ENCODE measurements at places on chromosomes 3 and 15.

DNA sequence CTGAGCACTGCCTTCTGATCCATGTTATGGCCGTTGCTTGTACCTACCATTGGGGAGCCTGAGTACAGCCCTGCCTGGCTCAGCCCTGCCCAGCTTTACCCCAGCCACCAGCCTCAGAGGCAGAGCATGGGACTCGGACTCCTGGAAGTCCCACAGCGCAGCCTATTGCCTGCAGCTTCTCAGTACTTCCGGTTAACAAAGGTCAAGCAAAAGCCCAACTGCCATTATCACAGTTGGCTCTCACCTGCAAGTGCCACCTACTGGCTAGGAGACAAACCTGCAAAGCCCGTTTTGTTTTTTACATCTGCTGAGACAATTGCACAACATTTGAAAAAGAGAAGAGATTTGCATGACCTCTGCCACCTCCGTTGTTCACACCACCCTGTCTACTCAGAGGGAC lies 1081.7 kb downstream of the NAALADL2 start:
- DNase-seq, result no peak

DNA sequence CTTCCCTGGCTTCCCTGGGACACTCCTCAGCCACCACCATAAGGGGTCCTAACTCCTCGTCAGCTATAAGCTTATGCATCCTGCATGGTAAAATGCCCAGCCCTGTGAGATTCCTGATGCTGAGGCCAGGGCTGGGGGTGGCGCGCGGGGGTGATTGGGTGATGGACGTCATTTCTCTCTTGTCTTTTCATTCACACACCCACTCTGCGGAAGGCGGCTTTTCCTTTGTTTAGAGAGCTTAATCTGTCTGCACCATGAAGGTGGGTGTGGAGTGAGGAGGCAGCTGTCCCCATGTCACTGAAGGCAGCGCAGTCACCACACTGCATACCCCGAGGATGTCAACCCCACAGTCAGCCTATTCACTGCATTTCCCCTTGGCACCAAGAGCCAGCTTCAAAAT lies 110.0 kb upstream of the NSMCE3 start:
- DNase-seq, result no peak

DNA sequence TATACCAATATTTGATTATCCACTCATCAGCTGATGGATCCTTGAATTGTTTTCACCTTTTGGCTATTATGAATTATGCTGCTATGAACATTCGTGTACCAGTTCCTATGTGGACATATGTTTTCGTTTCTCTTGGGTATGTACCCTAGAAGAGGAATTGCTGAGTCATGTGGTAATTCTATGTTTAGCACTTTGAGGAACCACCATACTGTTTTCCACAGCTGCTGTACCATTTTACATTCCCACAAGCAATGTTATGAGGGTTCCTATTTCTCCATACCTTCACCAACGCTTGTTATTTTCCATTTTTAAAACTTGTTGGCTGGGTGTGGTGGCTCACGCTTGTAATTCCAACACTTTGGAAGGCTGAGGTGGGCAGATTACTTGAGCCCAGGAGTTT lies 62.9 kb downstream of the RPLP1 start:
- no peak for DNase-seq

- DNase-seq, result no peak
Measured at GRCh38 chr3:80769683-80770082, 991.8 kb downstream of the GBE1 start.

DNA sequence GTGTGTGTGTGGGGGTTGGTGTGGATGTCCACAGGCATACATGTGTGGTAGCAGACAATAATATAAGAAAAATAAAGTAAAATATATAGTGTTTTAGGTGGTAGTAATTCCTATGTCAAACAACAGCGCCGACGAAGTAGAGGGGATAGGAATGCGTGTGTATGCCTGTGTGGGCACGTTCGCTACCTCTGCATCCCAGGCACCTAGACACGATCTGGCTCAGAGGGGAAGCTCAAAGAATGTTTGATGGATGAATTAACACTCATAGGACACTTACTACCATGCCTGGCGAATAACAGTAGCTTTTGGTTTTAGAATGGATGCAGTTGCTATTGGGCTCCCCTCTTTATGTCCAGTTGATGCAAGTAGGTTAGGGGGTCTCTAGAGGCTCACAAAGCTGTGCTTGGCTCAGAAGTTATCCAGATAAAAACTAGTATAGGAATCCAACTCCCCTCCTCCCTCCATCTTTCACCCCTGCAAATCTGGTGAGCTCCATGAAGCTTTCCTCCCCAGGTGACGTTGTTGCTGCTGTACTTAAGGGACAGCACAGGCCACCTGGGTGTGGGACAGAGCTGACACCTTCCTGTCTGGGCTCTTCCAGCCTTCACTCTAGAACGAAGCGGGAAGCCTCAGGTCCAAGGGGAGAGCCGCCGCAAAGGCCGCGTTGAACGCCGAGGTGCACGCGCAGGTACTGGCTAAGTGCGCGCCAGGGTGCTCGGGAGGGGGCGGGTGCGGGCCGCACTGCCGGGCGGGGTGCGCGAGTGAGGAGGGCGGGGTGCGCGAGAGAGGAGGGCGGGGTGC lies 192.6 kb upstream of the LYSMD4 start:
- DNase-seq, result peak; percentile 38

DNA sequence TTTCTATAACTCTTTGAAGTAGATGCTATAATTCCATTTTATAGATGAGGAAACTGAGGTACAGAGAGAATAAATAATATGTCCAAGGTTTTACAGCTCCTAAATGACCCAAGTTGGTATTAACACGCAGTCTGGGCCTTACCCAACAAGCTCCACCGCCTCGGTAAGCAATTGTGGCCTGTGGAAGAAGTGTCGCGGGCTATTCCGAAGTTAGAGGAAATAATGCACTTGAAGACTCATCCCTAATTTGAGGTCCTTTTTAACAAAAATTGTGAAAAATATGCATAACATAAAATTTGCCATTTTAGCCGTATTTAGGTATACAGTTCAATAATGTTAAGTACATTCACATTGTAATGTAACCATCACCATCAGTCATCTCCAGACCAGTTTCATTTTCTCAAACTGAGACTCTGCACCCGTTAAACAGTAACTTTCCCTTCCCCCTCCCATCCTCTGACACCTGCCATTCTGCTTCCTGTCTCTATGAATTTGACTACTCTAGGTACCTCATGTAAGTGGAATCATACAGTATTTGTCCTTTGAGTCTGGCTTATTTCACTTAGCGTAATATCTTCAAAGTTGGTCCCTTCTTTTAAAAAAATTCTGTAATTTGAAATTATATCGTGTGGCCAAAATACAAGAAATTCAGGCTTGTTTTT lies 18.2 kb downstream of the IDH3A start:
- DNase-seq, result no peak

GRCh38 chr3:37967260-37967881 lies 23.2 kb upstream of the VILL start:
- DNase-seq, result peak; percentile 25

GRCh38 chr3:177069514-177070329 lies 127.6 kb downstream of the TBL1XR1 start:
- DNase-seq, result no peak

GRCh38 chr3:118636841-118637240 lies 397.8 kb downstream of the IGSF11 start:
- no peak for DNase-seq

DNA sequence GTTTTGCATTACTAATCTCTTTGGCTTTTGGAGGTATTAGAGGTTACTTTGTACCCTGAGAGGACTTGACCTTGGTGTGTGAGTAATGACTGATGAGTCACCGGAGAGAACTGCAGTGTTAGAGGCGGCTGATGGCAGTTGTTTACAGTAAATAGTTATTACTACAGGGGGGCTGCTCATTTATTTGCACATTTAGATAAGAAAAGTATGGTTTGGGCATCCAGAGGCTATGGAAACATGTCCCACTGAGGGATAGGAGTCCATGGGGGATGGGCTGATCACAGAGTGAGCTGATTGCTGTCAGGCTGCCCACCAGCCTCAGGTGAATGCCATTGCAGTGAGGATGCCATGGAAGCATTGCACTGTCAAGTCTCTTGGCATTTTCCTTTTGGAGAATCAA lies 17.3 kb upstream of the STAC start:
- no peak for DNase-seq

GRCh38 chr3:52393131-52393807 lies 51.6 kb downstream of the SEMA3G start:
- DNase-seq, result no peak

DNA sequence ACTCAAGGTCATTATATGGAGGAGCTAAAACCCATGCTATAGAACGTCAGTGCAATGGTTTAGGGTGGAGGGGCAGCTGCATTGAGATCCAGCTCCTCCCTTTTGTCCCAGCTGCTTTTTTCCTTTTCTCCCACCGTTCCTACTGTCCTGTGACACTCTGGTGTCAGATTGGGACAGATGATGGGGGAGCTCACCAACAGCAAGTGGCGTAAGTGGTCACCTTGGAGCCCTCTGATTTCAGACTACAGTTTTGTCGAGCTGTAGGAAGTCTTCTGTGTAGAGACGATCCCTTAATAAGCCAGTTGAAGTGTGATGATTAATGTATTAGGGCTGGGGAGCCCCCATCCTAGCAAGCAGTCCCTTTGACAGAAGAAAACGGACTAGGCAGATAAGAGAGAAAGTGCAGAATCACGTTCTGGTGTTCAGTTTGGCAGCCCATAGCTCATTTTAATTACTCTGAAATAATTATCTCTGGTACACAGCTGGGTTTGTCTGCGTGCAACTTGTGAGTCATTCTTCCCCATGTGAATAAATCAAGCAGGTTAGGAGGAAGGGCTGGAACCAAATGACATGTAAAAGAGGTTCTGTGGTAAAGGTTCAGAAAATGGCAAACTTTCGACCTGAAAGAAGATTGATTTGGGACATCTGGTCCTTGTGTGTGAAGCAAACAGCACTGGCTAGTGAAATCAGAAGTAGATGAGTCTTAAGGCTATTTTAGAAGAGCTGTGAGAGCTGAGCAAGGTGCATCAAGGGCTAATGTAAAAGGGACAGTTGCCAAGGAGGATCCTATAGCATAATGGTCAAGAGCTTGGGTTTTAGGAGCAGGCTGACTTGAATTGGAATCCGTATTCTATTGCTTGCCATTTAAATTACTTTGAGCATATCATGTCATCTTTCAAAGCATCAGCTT lies 241.4 kb downstream of the EDEM1 start:
- peak; percentile 95 for DNase-seq

DNA sequence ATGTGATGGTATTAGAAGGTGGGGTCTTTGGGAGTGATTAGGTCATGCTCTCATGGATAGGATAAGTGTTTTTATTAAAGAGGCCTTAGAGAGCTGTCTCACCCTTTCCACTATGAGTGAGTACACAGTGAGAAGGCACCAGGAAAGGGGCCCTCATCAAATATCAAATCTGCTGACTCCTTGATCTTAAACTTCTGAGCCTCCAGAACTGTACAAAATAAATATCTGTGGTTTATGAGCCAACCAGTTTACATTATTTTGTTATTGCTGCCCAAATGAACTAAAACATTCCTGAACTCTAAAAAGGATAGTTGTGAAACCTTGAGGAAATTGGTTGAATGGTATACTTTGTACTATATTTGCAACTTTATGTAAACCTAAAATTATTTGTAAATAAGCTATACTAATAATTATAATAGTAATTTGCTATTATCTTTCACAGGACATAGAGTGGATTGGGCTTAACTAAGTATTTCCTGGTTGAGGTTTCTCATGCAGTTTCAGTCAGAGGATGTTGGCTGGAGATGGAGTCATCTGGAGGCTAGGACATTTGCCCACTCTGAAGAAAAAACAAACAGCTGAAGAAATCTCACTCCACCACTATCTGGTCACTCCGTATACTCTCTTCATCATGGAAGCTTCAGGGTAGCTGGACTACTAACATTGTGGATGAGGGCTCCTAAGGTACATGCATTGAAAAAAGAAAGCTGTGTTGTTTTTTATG lies 1068.6 kb upstream of the CADM2 start:
- no peak for DNase-seq

- no peak for DNase-seq
Measured at GRCh38 chr3:50264383-50264963, 4.5 kb upstream of the SEMA3B start.

- DNase-seq, result no peak
Measured at GRCh38 chr3:23474580-23475357, 271.6 kb downstream of the UBE2E2 start.

- DNase-seq, result no peak
Measured at GRCh38 chr3:146537603-146538002, 6.8 kb downstream of the PLSCR1 start.

GRCh38 chr3:57948781-57949242 lies 59.4 kb upstream of the FLNB start:
- no peak for DNase-seq

- no peak for DNase-seq
Measured at GRCh38 chr3:111813441-111813840, 45.6 kb upstream of the PHLDB2 start.

- no peak for DNase-seq
Measured at GRCh38 chr15:56367156-56367555, 1.9 kb downstream of the TEX9 start.
